ENCODE measurements at places on chromosomes 5 and 9. TPM values are rescaled to one million over a fixed set of nuclear protein-coding genes. Genes with fewer than 3 reads are reported as not detected.

- no peak for DNase-seq
Measured at GRCh38 chr5:169650701-169651331, 13.7 kb downstream of the DOCK2 start.

GRCh38 chr9:17075758-17076485 is 58.9 kb upstream of the CNTLN start:
- DNase-seq: no peak

GRCh38 chr5:177453852-177454396 is 7.3 kb downstream of the PRR7 start:
- no peak for DNase-seq

CCDC112 gene
- 80.5 TPM for total RNA-seq

DNA sequence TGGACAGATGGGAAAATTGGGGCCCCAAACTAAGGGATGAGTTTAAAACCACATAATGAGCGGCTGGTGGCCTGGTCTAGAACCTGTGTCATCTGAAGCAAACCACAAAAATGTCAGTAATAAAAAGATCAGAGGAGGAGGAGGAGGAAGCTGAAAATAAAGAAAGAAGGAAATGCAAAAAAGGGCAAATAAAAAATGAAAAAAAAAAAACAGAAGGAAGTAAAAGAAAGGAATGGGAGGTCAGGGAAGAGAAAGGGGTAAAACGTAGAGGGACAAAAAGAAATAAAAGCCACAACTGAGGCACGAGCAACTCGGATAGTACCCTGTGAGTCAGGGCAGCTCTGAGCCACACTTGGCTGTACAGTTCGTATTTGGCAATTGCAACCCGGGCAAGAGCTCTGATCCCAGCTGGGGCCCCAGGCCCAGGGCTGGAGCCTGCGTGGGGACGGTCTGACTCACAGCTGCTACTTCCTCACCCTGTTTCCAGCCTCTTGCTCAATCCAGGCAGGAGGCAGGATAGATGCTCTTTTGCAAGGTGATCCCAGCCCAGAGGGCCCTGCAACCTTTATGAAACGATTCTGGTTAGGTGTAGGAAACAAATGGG is 137.9 kb upstream of the TRIM32 start:
- peak; percentile 15 for DNase-seq

DNA sequence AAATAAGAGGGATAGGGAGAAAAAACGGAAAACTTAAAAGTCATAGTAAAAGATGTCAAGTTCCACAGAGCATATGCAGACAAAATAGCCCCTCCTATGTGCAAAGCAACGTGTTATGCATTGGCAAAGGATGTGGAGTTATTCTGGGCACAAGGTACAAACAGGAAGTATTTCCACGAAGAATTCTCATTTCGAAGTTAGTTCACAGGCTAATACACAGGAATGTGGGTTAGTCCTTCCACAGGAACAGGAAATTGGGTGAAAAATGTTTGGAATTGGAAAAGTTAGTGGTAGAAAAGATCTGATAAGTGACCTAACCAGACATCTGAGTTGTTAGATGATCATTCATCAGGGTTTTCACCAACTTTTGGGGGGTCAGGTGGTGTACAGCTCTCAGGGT is 326.6 kb downstream of the EBF1 start:
- DNase-seq: no peak

DNA sequence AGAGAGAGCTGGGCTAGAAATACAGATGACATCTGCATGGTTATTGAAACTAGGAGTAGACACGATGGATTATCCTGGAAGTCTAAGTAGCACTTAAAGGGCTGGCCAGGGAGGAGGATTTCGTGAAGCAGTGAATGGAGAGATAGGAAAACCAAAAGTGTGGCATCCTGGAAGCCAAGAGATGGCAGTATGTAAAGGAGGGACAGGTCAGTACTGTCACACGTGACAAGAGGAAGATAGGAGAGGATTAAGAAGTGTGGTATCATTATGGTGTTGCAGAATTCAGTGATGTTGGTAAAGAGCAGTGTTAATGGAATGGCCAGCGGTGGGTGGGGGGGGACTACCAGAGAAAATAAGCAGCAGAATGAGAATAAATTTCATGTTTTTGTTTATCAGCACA is 11.7 kb downstream of the RAD23B start:
- DNase-seq: no peak

ECSCR gene
- total RNA-seq: 5.5 TPM
